Glutamatergic neuron (in vitro differentiated cells): ENCODE measurements at places on chromosomes 12 and 14.

DNA sequence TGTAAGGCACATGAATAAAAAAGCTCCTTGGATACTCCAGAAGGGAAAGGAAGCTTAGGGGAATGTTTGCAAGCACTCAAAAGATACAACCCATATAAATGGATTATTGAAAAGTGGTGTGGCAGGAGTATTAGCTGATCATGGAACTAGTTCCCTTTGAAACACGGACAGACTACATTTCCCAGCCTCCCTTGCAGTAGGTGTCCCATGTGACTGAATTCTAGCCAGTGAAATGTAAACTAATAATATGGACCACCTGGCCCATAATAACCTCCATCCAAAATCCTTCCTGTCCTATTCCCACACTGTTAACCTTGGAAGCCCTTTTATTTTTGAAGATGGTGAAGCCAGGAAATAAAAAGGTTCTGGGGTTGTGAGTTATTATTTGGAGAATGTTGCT is 242.3 kb downstream of the SUDS3 start:
- no peak for DNase-seq

GRCh38 chr14:60211153-60211552 is 37.9 kb upstream of the PPM1A start:
- no peak for DNase-seq

DNA sequence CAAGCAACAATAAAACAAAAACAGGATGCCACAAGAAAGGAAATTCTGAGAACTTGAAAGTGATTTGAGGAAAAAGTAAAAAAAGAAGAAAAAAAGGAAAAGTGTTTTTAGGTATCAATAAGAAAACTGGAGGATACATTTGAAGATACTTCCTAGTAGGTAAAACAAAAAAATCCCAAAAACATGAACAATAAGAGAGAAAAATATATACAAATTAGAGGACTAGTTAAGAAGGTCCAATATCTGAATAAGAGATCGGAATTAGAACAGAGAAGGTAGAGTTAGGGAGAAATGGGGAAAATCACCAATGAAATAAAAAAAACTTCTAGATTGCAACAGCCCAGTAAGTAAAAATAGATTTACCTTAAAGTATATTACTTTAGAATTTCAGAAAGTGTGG is 8.8 kb downstream of the DEPDC4 start:
- no peak for DNase-seq

DNA sequence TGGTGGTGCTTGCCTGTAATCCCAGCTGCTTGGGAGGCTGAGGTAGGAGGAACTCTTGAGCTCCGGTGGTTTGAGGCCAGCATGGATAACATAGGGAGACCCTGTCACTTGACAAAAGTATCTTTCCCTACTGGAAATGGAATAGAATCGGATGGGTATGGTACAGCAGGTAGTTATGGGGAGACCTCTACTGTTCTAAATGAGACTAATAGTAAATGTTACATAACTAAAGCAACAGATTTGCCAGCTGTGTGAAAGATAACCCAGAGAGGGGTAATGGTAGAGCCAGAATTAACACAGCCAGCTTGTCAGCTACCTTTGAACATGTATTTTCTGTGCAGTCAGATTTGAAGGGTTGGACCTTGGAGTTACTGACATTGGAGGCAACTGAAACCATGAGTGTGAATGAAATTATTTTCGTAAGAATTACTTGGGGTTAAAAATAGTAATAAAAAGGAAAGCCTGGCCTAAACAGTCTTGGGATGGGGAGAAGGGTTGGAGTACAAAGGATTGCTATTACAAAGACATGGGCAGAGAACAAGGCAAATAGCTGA is 21.7 kb upstream of the NUP107 start:
- no peak for DNase-seq

DNA sequence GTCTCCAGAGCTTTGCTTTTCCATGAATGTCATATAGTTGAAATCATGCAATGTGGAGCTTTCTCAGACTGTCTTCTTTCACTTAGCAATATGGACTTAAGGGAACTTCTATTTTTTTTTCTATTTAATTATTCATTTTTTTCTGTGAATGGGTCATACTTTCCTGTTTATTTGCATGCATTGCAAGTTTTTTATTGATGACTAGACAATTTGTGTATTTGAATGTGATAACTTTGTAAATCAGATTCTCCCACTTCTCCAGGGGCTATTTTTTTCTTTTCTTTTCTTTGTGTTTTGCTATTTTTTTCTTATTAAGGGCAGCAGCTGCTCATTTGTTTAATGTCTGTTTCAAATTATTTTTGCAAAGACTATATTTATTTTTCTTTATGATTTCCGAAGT is 1019.8 kb upstream of the ATXN7L3B start:
- no peak for DNase-seq

GRCh38 chr14:92646952-92647796 is 101.3 kb downstream of the LGMN start:
- no peak for DNase-seq

- peak; percentile 78 for DNase-seq
Measured at GRCh38 chr12:122021822-122022392, at the start of gene BCL7A. BCL7A (plus strand) TSS chr12:122021884; CDS start chr12:122022092, 208 bp downstream.

GRCh38 chr14:28778138-28779117 is 11.8 kb downstream of the FOXG1 start:
- no peak for DNase-seq

DNA sequence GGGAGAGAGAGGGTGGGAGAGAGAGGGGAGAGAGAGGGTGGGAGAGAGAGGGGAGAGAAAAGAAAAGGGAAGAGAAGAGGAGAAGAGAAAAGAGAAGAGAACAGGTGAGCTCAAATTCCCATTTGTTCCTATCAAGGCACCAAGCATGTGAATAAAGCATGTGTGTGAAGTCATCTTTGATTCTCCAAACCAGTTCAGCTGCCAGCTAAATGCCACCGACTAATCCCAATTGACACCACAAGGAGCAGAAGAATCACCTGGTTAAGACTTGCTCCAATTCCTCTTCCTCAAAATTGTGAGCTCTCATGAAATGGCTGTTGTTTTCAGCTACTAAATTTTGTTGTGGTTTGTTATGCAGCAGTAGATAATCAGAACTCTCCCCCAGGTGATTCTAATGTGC is 188.9 kb downstream of the TMX1 start:
- no peak for DNase-seq

DNA sequence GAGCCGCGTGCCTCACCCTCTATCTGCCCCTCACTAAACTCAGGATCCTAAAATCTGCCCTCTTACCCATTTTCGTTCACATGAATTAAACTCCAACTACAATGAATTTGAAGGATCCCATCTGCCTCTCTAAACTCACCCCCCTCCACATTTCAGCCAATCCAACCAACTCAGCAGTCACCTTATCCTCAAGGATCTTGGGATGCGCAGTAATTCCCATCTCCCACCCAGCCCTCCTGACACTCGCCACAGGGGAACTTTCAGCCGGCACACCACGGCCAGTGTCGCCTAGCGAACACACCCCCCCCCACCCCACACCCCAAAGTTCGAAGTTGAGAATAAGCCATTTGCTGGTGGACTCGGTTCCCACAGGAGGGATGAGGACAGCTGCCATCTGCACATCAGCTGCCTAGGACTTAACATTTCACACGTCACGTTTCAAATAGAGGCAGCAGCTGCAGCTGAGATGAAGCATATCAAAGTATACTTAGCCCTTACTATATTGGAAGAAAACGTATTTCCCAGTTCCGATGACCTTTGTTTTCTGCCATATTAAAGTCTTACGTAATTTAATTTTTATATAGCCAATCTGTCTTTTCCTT is 8.7 kb upstream of the SELPLG start:
- DNase-seq, result peak; percentile 45

GRCh38 chr14:105525861-105526775 is at the start of gene TMEM121:
TMEM121 (plus strand) TSS chr14:105526583; CDS start chr14:105528835, 2,252 bp downstream.
- peak; percentile 63 for DNase-seq

DNA sequence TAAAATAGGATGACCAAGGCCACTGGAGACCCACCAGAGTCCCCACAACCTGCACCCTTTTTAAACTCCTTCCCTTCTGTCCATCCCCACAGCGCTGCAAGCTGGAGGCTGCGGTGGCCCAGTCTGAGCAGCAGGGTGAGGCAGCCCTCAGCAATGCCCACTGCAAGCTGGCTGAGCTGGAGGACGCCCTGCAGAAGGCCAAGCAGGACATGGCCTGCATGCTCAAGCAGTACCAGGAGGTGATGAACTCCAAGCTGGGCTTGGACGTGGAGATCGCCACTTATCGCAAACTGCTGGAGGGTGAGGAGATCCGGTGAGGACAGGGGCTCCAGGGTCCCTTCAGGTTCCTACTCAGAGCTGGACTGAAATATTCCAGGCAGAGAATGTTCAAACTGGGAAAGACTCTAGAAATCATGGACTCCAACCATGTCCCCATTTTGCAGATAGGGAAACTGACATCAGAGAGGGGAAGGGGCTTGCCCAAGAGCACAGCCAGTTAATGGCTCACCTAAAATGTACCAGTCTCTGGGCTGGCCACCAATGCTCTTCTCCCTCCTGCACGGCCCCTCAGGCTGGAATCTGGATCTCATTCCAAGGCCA is 17.2 kb downstream of the KRT85 start:
- DNase-seq, result no peak

- DNase-seq, result no peak
Measured at GRCh38 chr12:132719141-132719953, 8.7 kb downstream of the PGAM5 start.

DNA sequence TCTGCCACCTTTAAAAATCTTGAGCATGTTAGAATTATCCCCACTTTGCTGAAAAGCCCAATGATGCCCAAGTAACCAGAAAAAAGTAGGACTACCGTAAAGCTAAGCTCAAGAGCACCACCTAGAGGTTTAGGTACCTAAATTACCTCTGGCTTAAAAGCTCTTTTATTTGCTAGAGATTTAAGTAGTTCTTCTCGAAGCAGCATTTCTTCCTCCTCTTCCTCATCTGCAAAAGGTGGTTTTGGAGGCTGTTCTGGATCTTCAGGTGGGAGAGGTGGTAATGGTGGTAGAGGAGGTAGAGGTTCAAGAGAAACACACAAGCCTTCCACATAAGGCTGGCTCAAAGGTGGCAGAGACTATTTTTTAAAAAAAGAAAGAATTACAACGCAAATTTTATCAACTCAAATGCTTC is 26.9 kb downstream of the ZFC3H1 start:
- DNase-seq, result no peak

DNA sequence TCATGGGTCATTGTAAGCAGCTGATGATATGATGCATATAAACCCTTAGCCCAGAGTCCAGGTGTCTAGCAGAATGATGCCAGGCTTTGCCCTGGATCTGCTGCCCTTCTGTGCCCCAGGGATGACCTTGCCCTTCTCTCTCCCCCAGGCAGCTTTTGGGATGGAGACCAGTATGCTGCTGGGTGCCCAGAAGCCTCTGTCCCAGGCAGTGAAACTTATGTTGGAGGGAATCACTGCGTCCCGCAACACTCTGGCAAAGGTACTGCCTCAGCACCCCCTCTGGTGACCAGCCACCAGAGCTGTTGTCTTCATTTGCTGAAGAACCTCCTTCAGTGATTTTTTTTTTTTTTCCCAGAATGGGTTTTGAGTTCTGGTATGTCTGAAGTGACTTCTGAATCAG is 23.3 kb downstream of the CYP46A1 start:
- DNase-seq, result no peak

DNA sequence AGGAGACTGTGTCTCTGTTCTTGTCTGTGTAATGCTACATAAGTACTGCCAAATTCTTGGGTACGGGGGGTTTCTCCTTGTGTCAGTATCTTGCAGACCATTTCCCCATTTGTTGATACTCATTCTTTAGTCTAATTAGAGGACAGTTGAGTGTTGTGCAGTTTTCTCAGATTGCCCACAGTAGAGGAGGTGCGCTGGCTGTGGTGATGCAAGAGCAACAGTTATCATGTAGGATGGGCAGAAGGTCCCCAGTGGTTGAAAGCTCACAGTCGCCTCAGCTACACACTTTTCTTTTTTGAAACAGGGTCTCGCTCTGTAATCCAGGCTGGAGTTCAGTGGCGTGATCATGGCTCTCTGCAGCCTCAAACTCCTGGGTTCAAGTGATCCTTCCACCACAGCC is 37.8 kb upstream of the ATP2A2 start:
- DNase-seq, result no peak

- no peak for DNase-seq
Measured at GRCh38 chr12:89040146-89040964, 311.9 kb downstream of the DUSP6 start.

GRCh38 chr12:22821985-22822384 is 197.0 kb downstream of the ETNK1 start:
- DNase-seq, result no peak

DNA sequence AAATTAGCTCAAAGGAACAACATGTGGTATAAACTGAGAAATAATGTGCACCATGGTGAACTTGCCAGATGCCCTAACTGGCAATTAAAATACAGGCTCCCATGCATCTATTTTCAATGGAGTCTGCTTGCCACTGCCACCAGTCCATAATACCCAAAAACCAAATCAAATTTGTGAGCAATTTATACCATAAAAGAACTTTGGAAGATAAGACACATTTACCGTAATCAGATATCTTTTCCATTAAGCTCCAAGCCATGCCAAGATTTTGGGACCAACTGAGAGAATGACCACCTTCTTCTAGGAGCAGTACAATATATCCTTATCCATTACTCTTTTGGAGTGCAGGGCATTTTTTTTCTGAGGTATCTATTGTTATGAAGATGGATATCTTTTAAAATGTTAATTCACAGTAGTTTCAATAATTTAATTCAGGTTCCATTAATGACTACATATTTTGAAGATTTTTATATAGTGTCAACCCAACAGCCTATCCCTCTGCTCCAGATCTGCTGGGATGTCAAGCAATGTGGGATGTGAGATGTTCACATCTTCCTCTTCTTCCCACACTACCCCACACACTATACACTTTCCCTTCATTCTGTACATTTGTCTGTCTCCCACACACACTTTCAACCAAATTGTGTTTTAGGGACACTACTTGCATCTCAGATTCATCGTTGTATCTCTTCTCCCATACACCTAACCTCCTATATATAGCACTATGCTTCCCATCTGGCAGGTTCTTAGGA is 53.3 kb downstream of the KIF21A start:
- no peak for DNase-seq

- peak; percentile 62 for DNase-seq
Measured at GRCh38 chr12:131929581-131930456, 743 bp downstream of the PUS1 start.

- no peak for DNase-seq
Measured at GRCh38 chr12:67915335-67915851, 73.9 kb upstream of the IFNG-AS1 start.

DNA sequence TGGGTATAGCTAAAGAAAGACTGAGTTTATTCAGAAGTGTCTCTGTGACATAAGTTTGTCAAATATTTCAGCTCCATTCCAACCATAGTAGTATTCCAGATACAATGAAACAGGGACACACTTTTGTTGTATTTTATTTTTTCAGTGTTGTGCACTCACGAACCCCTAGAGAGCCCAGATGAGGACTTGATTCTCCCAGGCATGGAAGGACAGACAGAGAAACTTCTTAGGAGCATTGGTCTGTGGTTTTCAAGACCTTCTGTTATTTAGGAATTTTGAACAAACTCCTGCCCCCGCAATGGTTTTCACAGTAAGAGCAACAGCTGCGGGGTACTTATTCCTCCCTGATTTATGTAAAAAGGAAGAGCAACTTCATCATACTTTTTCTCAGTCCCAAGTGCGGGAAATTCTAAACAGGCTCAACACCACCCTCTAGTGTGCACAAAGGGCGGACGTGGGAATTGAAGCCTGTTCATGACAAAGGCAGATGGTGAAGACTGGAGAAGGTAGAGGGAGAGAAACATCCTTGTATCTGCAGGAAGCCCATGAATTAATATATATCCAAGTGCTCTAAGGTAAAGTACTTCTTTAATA is 147.6 kb downstream of the PAH start:
- DNase-seq, result peak; percentile 72
